NCI-H226 (cell line): ENCODE measurements at places on chromosomes 1 and 21.

- no peak for DNase-seq
These were observed 16.2 kb upstream of the MYBPHL start for GRCh38 chr1:109322974-109323373.

DNA sequence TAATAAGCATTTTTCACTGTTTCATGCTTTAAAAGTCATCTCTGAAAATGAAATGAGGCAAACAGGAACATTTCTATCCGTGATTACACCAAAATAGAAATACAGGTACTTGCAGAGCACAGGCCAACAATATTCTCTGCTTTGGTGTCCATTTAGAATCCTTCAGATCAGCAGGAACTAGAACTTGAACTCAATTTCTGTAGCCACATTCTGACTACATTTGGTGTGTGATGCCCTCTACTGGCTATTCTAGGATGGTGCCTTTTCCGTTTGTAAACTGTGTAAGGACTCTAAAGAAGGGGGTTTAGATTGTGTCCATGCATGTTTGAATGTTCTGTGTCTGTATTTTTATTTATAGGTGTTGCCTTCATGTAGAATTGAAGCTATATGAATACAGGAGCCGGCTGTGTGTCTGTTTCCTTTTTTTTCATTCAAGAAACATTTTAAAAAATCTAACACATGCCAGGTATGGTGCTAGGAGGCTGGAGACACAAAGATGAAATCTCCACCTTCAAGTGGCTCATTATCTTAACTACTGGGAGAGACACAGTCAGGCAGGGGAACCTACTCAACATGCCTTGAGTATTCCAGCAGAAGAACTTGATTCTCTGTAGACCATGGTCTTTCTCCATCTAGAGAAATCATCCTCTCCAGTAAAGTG, 7.6 kb upstream of the ZNF326 start:
- peak; percentile 56 for DNase-seq

DNA sequence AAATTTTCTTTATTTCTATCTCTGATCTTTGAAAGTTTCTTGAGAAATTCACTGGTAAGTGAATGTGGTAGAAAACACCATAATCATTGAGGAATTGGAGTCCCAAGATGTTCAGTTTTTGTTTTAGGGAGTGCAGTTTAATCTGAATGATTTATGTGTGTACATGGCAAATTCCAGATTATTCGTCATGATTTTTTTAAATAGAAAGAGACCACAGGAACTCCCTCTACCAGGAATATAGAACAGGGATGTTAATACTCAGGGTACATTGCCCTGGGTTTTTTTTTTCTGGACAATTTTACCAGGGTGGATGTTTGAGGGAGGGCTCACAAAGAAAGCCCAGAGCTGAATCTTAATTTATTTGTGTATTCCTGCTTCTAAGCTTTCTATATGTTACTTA, 109.0 kb downstream of the VPS13D start:
- DNase-seq = no peak

- DNase-seq = peak; percentile 74
These were observed 1.6 kb upstream of the KCND3 start for GRCh38 chr1:111990878-111991718.

- DNase-seq = no peak
These were observed 349.0 kb upstream of the VAMP3 start for GRCh38 chr1:7422081-7422480.
